ENCODE measurements at places on chromosomes 4 and X.
A peak's percentile ranks its signal among the peaks of the same experiment; 100 is the strongest.

DNA sequence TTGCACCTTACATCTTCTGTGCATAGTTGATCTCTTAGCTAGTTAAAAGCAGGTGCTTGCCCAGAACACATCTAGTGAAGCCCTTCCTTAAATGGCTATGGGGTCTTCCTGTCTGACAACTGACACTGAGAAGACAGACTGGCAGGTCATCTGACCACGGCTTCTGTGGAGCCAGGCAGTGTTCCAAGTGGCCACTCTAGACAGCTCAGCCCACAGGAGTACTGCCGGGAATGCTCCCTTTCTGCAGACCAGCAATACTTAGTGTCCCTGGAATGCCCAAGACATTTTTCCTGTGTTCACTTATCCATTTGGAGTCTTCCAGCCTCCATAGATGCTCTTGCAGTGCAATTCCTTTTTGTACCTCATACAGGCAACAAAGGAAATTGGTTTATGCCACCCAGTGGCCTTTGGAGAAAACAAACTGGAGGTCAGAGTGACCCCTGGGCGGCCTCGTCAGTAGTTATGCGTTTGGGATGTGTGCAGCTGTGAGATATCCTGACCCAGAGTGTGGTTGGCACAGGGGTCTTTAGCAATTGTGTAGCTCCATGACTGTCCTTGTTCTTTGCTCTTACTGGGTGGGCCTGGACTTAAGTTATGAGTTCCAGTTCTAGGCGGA lies 335.5 kb downstream of the ARHGAP10 start:
- DNase-seq, result peak; percentile 55

- no peak for DNase-seq
Observed at GRCh38 chr4:57989430-57989829, 879.2 kb upstream of the IGFBP7 start.

DNA sequence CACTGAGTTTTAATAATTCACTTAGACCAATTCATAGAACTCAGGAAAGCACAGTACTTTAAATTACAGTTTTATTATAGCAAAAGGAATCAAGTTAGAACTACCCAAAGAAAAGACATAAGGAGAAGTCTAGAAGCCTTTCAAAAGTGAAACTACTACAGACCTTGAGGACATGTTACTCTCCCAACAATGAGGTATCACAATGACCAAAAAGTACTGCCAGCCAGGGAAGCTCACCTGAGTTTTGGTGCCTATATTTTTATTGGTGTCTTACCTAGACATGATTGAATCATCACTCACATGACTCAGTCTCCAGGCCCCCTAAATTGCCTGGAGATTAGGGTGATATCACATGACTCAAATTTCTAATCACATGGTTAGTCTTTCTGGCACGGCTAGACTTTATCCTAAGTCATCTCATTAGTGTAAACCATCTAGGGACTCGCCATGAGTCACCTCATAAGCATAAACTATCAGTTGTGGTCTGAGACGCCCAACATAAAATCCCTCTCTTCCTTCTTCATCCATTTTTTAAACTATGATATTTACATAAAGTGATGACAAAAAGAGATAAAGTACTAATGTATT lies 372.3 kb downstream of the TMA16 start:
- DNase-seq, result no peak

- peak; percentile 60 for DNase-seq
Observed at GRCh38 chr4:112403101-112403945, 106.2 kb downstream of the ALPK1 start.

- DNase-seq, result no peak
Observed at GRCh38 chr4:105963461-105964400, 68.5 kb downstream of the NPNT start.

All from muscle of leg (tissue), 16 donors.